ENCODE measurements at places on chromosomes 1 and 21.
A peak's percentile ranks its signal among the peaks of the same experiment; 100 is the strongest.

DNA sequence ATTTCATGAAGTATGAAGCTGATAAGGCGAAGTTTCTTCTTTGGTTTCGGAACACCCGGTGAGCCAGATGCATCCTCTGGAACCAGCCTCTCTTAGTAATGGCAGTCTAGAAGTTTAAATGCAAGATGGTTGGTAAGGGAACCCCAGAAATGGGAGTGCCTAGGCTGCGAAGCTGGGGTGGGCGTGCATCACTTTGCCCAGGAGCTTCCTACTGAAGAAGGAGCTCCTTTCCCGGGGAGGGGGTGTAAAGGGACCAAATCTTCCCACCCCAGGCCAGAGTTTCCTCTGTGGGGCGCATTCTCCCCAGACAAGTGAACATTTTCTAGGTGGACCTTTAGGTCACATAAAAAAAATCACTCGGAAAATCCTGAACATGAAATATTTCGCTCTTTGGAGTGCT, 4.4 kb downstream of the TFF2 start:
- H3K27me3 ChIP-seq, result no peaks in the 10 kb centered on the region
- no peak overlapping the region for H3K27ac ChIP-seq
- no peak overlapping the region for H3K4me3 ChIP-seq

DNA sequence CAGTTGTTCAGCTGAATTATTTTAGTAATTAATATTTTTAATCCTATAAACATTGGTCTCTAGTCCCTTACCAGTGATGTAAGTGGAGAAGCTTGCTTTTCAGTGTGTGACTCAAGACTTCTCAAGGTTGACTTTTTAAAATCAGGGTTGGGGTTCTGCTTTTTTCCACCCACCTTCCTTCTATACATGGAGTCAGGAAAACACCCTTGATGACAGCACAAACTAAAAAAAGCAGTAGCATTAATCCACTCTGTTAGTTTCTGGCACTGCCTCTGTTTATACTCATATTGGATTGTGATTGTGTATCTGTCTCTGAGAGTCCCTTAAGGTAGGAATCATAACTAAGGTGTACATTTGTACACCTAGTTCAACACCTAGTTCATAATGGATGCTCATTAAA, 8.3 kb upstream of the PLEKHO1 start:
- H3K4me3 ChIP-seq, result no peak overlapping the region
- H3K4me1 ChIP-seq, result peaks cover 20% of the 10 kb centered on the region
- DNase-seq, result no peak
- H3K27ac ChIP-seq, result no peak overlapping the region
- H3K27me3 ChIP-seq, result no peaks in the 10 kb centered on the region
- peaks cover 4% of the 10 kb centered on the region for H3K36me3 ChIP-seq

- no peak overlapping the region for H3K4me3 ChIP-seq
- H3K27me3 ChIP-seq, result no peaks in the 10 kb centered on the region
- no peak overlapping the region for H3K27ac ChIP-seq
- no peak for DNase-seq
These were observed 805.3 kb downstream of the USP25 start for GRCh38 chr21:16535102-16535422.

DNA sequence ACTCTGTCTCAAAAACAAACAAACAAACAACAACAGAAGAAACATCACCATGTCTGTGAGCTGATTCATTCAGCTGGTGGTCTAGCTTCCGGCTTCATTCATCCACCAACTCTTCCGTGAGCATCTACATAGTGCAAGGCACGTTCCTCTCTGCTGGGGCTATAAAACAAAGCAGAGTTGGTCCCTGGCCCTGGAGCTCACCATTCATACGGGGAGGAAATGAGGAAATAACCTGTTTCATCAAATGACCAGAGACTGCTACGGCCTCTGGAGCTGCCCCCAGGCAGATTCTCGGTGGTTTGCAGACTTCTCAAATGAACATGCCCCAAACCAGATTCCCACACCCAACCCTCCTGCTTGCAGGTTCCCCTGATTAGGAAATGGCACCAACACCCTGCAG, 41.0 kb upstream of the ID3 start:
- peak overlapping the region; percentile 86 for H3K27ac ChIP-seq
- H3K4me1 ChIP-seq, result peaks cover 77% of the 10 kb centered on the region
- no peaks in the 10 kb centered on the region for H3K27me3 ChIP-seq
- H3K36me3 ChIP-seq, result no peaks in the 10 kb centered on the region

DNA sequence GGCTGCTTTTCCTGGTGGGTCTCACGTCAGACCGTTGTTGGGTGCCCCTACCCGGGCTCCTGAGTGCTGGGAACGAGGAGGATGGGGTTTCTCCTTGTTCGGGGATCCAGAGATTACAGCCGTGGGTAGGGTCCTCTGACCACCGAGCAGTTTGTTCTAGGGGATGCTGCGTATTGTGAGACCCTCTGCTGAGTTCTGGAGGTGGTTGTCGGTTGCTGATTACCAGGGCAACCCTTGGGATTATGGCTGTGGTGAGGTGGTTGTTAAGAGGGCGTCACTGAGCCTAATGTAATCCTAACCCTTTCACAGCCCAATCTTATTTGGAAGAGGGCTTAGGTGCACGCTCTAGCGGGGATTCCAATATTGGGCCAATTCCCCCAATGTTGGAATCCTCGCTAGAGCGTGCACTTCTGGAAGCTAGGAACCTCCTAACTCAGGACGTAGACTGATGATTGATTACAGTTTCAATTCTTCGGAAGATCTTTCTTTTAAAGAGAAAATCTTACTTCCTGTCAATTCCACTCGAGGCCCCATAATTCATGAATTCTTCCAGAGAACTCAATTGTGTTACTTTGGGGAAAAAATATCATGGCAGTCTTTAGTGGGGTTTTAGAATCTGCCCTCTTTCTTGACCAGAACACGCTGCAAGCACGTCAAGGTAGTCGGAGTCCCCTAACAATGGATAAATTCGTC, 483 bp downstream of the TCEANC2 start:
- no peaks in the 10 kb centered on the region for H3K27me3 ChIP-seq
- DNase-seq, result no peak
- H3K4me1 ChIP-seq, result peaks cover 38% of the 10 kb centered on the region
- no peak overlapping the region for H3K4me3 ChIP-seq
- no peak overlapping the region for H3K27ac ChIP-seq
- peaks cover 21% of the 10 kb centered on the region for H3K36me3 ChIP-seq
